SK-MEL-5 (cell line): ENCODE measurements at places on chromosomes 16 and 17. TPM values are rescaled to one million over a fixed set of nuclear protein-coding genes. Genes with fewer than 3 reads are reported as not detected.

DNA sequence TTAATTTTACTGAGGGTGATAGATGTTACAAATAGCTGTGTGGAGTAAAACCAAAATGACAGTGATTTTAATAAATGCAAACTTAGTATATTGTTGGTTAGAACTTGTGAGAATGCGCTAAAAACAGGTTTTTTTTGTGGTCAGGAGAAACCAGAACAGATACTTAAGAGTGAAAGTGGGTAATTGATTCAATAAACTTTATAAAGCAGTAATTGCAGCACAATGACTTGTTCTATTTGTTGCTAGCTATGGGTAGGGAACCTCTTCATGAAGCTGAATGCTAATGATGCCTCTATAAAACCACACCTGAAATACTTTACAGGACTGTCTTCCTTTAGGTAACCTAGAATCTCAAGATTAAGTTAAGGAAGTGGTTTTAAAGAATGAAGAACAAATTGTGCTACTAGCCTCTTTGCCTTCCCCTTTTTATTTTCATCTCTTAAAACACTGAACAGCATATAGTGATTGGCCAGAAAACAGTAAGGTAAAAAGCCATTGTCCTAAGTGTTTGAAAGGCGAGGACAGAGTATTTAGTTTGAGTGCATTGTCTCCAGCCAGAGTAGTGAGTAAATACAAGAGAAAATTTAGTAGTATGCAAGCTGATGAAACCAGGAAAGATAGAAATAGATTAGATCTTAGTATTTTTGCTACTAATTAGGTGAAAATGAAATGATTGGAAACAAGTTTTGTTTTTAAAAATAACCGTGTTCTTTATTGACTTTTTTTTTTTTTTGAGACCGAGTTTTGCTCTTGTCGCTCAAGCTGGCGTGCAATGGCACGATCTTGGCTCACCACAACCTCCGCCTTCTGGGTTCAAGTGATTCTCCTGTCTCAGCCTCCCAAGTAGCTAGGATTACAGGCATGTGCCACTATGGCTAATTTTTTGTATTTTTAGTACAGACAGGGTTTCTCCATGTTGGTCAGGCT, 6.0 kb downstream of the GGNBP2 start:
- no peak for DNase-seq

DNA sequence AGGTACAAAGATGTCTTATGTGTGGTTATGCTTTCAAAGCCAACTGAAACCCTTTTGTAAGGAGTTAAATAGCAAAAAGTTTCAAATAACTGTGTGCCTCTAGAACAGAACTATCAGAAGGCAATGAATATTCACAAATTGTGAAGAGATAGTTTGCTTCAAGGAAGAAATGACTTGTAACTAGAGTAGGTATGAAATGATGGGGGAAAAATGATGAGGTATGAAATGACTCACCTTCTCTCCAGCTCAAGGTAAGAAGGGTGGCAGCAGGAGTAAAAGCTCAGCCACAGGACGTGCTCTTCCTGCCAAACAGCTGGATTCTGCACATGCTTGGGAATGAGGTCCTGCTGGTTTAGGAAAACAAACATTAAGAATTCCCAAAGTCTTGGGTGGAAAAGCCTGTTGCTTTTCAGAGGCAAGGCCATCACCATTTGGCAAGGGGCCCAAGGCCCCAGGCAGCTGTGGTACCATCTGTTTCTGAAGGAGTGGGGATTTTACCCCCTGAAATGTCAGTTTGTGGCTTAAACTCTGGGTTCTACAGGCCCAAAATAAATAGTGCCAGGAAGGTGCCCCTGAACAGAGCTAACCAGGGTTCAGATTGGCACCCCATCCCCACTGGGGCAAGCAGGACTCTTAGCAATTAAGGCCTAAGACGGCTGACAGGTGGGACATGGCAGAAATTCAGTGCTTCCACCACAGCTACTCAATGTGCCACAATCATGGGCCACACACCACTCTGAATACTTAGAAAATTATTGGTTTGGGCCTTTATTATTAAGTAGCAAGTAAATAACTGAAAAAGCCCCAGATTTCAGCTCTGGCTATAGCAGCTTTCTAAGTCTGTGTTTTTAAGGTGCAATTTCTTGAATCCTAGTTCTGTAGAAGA, 13.3 kb downstream of the HERPUD1 start:
- DNase-seq: no peak

DNA sequence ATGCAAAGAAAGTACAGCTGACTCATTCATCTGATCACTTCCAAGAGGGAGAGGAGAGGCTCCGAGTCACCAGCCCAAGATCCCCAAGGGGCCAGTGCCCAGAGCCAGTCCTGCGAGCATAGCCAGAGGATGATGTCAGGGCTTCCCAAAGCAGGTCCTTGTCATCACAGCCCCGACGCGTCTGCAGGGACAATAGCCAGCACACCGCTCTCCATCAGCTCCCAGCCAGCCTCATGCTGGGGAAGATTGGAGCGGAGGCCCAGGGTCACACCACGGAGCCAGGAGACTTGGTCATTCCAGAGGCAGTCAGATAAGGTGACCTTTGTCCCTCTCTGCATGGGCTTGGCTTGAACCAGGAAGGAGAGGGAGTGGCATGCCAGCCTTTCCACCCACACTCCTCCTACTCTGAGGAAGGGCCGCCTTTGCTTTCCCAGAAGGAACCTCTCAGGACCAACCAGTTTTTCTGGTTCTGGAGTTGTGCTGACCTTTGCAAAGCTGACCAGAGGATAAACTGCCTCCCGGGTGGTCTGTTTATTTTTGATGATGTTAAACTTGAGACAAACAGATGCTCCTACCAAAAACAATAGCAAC, 58.3 kb upstream of the ARHGAP44 start:
- DNase-seq: no peak

- no peak for DNase-seq
These were observed 131.8 kb upstream of the CACNG3 start for GRCh38 chr16:24124291-24124690.

DNA sequence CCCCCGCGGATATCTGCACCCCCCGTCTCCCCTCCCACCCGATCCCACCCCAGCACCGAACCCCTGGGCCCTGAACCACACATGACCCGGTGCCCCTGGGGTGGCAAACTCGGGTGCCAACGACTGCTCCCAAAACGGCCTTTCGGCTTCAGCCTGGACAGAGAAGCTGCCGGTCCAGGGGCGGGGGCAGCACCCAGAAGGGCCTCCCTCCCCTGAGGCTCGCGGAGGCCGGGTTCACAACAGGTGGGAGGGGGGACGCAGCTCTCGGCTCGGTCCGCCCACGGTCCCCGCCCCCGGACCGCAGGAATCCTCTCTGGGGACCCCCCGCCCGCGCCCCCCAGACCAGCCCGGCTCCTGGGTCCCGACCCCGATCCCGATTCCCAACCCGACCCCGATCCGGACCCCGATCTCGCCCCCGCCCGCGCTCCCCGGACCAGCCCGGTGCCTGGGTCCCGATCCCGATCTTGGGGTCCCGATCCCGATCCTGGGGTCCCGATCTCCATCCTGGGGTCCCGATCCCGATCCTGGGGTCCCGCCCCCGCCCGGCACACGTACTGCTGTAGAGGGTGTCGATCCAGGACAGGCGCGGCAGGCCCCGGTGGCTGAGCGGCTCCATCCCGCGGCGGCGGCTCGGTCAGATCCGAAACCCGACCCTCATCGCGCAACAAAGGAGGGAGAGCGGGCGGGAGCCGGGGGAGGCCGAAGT, 516 bp downstream of the ABR start:
- no peak for DNase-seq

DNA sequence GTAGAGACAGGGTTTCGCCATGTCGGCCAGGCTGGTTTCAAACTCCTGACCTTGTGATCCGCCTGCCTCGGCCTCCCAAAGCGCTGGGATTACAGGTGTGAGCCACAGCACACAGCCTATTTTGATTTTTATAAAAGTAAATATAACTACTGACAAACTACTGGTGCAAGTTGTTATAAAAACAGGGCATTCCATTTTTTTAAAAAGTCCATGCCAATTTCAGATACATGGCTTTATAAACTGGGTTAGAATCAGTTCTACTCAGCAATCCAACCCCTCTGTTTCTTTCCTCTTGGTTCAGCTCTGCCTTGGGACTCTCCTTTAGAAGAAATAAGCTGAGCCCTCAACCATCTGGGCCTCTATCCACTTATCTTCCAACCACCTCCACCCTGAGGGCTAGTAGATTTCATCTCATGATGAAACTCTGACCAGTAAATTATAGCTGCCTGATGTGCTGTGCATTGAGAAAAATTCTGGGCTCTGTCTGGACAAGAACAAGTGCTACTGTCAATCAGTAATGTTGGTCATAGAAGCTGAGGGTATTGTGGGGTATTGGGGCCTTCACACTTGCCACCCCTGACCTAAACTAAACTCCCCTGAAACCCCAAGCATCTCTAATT, 10.2 kb downstream of the RANBP10 start:
- no peak for DNase-seq

GRCh38 chr17:2814481-2815341, 18.5 kb downstream of the RAP1GAP2 start:
- DNase-seq: no peak

DNA sequence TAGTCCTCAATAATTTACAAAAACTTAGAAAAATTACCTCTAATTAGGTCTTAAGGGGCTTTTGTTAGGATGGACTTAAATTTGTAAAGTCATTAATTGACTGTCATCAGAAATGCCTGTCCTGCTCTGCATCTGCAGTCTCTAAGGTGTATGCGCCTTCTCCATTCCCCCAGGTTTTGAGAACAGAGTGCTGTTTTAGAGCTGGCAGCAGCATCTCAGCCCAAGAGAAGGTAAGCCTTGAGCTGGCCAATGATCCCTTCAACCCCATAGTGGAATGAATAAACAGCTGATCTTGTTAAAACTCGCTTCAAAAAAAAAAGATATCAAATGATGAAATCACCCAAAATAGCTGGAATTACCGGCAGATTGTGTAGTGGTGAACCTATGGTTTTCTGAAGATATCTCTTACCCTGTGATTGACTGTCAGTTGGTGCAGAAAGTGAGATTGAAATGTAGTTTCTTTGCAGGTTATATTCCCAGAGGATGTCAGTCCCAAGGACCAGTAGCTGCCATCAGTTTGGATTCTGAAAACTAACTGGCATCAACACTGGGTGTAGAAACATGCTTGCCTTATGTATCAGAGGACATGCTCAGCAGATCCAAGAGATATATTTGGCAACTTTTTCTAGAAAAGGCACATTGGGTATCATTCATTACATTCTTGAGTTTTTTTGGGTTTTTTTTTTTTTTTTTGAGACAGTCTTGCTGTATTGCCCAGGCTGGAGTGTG, 25.7 kb downstream of the TRPV2 start:
- DNase-seq: no peak

KRT31 gene
- total RNA-seq: not detected in 2 replicates

ENPP7 gene
- not detected in 2 replicates for total RNA-seq

CCL1 gene
- total RNA-seq: not detected in 2 replicates

TMEM220 gene
- 10.2 and 12.6 TPM in 2 replicates for total RNA-seq
